ENCODE measurements at places on chromosomes 13 and 19. TPM values are rescaled to one million over a fixed set of nuclear protein-coding genes. Genes with fewer than 3 reads are reported as not detected.

DNA sequence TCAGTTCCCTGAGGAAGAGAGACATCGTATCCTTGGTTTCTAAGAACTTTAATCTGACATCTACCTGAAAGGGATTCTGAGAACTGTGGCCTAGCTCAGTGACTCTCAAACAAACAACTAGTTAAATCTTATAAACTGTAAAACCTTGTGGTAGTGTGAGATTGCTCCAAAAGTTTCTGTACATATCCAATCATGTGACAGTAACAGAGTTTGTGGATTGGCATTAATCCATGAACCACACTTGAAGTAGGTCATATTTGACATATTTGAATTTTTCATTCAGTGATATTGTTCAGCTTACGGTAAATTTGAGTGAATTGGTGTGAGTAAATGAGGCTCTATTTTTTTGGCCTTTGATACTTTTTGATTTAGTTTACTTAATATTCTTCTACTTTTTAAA is 15.0 kb downstream of the TDRD3 start:
- no peaks in the 10 kb centered on the region for H3K27me3 ChIP-seq
- no peak overlapping the region for H3K27ac ChIP-seq
- no peaks in the 10 kb centered on the region for H3K36me3 ChIP-seq
- DNase-seq = no peak
- H3K4me3 ChIP-seq = no peak overlapping the region
- H3K4me1 ChIP-seq = no peaks in the 10 kb centered on the region

- DNase-seq = no peak
- H3K4me3 ChIP-seq = no peak overlapping the region
- H3K36me3 ChIP-seq = no peaks in the 10 kb centered on the region
- no peak overlapping the region for H3K27ac ChIP-seq
Observed at GRCh38 chr19:3839941-3840340, 28.9 kb downstream of the ZFR2 start.

DNA sequence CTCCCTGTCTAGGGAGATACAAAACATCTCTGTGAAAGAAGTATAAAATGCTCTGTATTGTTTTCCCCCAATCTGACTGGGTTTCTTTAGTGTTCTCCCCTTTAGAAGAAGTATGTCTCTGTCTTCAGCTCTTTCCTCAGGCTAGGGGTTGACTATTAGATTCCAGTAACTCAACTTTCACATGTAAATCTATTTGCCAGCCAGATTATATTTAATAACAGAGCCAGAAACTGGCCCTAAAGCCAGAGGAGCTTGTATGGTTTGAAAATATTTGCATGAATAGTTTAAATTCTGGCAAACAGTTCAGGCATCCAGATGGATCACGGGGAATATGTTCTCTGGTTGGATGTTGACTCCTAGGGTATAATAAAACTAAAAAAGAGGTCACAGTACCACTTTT is 22.3 kb upstream of the CYSLTR2 start:
- H3K4me1 ChIP-seq = no peaks in the 10 kb centered on the region
- no peak overlapping the region for H3K27ac ChIP-seq
- no peaks in the 10 kb centered on the region for H3K27me3 ChIP-seq
- no peaks in the 10 kb centered on the region for H3K36me3 ChIP-seq

Gene FPR1
- not detected for total RNA-seq

DNA sequence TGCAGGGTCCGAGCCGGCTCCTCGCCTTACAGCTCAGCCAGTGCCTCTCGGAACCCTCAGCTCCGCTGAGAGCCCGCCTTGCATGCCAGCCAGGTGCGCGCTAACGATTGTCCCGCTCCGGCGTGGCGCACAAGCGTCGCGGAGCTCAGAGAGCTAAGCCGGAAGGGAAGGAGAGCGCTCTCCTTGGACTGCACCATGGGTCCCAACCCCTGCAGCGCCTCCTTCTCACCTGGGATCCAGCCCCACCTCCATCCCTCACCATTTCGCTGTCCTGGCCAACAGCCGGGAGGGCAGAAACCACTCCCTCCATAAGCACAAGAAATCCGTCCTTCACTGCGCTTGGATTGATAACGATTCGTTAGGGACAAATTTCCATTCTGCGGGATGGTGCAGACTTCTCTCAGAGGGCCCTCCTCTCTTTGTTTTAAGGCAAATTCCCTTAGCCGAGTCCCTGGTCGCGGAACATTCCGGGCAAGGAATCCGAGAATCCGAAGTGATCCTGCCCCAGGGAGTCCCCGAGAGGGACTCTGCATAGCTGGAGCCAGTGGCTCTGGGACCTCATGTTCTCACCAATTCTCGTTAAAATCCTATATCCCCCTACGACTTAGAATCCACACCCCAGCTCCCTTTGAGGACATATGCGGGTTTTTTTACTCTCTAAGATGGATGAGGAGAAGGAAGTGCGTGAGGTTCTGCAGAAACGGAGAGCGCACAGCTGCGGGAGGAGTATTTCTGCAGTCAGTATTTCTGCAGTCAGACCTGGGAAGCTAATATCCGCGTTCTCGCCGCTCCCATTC is 2.8 kb downstream of the GSX1 start:
- no peaks in the 10 kb centered on the region for H3K36me3 ChIP-seq
- H3K27me3 ChIP-seq = peaks cover 70% of the 10 kb centered on the region
- H3K4me1 ChIP-seq = no peaks in the 10 kb centered on the region
- no peak for DNase-seq
- H3K27ac ChIP-seq = no peak overlapping the region

- H3K36me3 ChIP-seq = no peaks in the 10 kb centered on the region
- H3K27ac ChIP-seq = no peak overlapping the region
- H3K4me1 ChIP-seq = no peaks in the 10 kb centered on the region
- no peak overlapping the region for H3K4me3 ChIP-seq
Observed at GRCh38 chr19:11479898-11480714, 740 bp downstream of the ELAVL3 start.

- no peaks in the 10 kb centered on the region for H3K4me1 ChIP-seq
- no peak overlapping the region for H3K4me3 ChIP-seq
- DNase-seq = no peak
- H3K36me3 ChIP-seq = no peaks in the 10 kb centered on the region
- no peaks in the 10 kb centered on the region for H3K27me3 ChIP-seq
Observed at GRCh38 chr13:63345835-63346234, 1930.2 kb upstream of the PCDH20 start.

Measured in PC-9 (cell line).